ENCODE measurements at places on chromosomes 16 and 17. TPM values are rescaled to one million over a fixed set of nuclear protein-coding genes. Genes with fewer than 3 reads are reported as not detected.

Gene NPIPB13
- total RNA-seq: 2.6 TPM

- DNase-seq: no peak
These were observed 100.0 kb downstream of the METRNL start for GRCh38 chr17:83179374-83179773.

- DNase-seq: no peak
These were observed 137.2 kb downstream of the CYLD start for GRCh38 chr16:50878966-50879615.

- DNase-seq: no peak
These were observed 490 bp downstream of the GID4 start for GRCh38 chr17:18039535-18040260.

Gene LHX1
- not detected for total RNA-seq

DNA sequence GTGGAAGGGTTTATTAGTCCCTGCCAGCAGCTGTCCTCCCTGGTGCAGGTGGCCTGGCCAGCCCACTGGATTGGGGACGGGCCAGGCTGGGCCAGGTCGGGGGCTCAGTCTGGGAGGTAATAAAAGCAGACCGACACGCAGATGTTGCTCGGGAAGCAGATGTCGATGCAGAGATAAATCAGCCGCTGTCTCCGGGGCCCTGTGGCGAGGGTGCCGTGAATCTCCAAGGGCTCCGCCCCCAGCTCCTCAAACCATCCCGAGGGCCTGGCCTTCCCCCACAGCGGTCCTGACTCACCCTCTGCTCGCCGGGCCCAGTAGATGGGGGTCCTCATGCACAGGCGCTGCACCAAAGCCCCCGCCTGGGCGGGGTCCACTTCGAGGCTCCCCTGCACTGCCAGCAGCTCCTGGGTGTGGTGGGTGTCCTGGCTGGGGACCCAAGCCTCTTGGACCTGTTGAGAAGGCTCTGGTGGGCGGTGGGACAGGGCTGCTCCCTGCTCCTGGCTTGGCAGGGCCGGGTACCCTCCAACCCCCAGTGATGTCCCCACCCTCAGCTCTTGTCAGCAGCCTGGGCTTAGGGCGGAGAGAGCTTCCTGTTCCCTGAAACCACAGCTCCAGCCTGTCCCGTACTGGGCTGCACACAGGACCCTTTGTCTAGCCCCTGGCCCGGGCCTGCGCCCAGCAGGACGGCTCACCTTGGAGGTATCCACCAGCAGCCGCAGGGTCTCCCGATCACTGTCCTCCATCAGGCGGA lies 1.2 kb downstream of the BRICD5 start:
- no peak for DNase-seq

- DNase-seq: peak; percentile 72
These were observed 184.4 kb downstream of the MSI2 start for GRCh38 chr17:57440522-57441269.

- DNase-seq: no peak
These were observed 310.3 kb upstream of the DYNLRB2 start for GRCh38 chr16:80230328-80231120.

GRCh38 chr17:6503641-6504195 lies 52.6 kb downstream of the PITPNM3 start:
- no peak for DNase-seq

GRCh38 chr17:49445591-49445990 lies 30.9 kb upstream of the PHB1 start:
- DNase-seq: no peak

GRCh38 chr16:2979669-2980226 lies 498 bp downstream of the PKMYT1 start:
- no peak for DNase-seq

Data from heart right ventricle (tissue), 16 donors.